ENCODE measurements at places on chromosomes 5 and 9.

- DNase-seq, result no peak
These were observed 51.1 kb downstream of the C9orf50 start for GRCh38 chr9:129569502-129570449.

GRCh38 chr9:84139296-84140070 lies 158.9 kb downstream of the RMI1 start:
- no peak for DNase-seq

GRCh38 chr5:14185326-14186058 lies 42.4 kb downstream of the TRIO start:
- no peak for DNase-seq

GRCh38 chr5:35202319-35203111 lies 27.8 kb downstream of the PRLR start:
- DNase-seq, result no peak
